ENCODE measurements at places on chromosomes 6 and 20.
A peak's percentile ranks its signal among the peaks of the same experiment; 100 is the strongest.

- DNase-seq = peak; percentile 14
Measured at GRCh38 chr6:152267967-152268845, 369.0 kb downstream of the SYNE1 start.

DNA sequence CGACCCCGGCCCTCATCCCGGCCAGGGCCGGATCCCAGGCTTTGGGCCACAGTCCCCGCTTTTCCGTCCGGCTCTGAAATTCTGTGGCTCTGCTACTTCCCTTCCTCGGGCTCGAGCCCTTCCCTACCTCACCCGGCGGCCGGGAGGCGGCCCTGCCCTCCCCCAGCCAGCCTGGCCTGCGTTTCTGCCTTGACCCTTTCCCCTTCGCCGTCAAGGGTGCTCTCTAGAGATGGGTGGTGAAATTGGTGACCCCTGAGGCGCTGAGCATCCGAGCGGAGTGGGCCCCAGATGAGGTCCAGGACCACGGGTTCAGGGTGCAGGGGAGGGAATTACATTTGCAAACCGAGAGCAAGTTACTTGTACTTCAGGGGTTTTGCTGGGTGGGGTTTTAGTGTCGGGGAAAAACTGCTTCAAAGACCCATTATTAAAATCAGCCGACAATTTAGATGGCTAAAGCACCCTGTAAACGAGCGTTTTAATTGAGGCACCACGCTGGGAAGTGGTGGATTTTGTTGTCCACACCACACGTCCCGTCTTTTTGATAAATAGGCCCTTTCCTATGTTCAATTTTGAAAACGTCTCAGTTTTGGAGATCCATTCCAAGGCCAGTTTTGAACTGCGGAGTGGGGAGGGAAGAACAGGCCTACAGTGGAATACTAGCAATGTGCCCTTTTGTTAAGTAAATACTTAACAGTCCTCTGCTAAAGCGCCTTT is 9.9 kb downstream of the TFAP2A start:
- no peak for DNase-seq

DNA sequence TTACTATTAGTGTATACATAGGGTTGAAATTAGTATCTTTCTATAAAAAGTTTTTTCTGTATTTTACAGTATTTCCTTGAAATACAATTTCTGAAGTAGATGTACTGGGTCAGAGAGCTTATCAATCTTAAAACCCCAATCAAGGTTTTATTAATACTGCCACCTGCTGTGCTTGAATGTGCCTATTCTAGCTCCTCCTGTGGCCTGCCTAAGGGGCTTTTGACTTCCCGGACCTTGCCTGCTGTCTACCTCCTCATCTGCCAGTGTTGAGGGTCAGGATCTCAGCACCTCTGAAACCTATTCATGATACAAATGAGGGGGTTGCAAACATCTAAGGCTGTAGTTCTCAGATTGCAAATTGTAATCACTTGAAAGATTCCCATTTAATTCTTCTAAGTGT is 9.2 kb downstream of the PACRG start:
- DNase-seq = peak; percentile 4

DNA sequence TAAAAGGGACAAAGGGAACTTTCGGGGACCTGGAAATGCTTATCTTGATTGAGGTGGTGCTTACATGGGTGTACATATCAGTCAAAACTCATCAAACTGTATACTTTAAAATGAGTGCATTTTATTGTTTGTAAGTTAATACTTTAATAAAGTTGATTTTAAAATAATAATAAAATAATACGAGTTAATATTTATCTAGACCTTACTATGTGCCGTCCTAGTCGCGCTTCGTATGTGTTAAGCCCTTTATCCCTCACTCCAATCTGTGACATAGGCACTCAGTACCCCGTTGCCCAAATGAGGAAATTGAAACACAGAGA is 47.5 kb downstream of the PDYN start:
- no peak for DNase-seq

GRCh38 chr6:106546691-106547414 is 82.4 kb downstream of the RTN4IP1 start:
- DNase-seq = peak; percentile 95

DNA sequence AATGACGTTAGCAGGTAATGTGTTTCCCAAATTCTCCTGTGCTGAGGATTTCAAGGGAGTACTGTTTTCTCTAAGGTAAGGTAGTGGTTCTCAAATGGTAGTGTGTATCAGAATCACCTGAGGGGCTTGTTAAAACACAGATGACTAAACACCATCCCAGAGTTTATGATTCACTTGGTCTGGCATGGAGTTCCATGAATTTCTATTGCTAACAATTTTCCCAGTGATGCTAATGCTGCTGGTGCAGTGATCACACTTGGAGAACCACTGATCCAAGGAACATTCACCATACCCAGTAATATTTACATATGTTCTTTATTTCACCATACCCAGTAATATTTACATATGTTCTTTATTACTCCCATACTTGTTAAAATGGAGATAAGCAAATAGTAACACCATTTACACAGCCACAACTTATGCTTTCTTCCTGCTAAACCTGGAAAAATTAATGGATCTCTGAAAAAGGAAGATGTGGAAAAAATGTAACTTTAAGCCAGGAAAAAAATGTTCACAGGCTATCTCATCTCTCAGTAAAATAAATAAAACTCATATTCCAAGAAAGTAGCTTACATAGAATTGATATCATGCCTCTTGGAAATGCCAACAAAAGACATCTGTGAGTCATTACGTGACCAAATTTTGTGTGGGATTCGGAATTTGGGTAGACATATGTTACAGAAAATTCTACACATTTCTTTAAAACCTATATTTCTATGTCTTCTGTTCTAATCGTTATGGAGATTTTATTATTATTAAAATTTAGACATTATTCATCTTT is 129.5 kb downstream of the MMUT start:
- DNase-seq = no peak

- no peak for DNase-seq
Measured at GRCh38 chr6:158707120-158707820, 57.4 kb downstream of the SYTL3 start.

All from hematopoietic multipotent progenitor cell (in vitro differentiated cells).